Cardiac septum (tissue), 1 donor: ENCODE measurements at places on chromosomes 16 and 17. TPM values are rescaled to one million over a fixed set of nuclear protein-coding genes. Genes with fewer than 3 reads are reported as not detected.

DNA sequence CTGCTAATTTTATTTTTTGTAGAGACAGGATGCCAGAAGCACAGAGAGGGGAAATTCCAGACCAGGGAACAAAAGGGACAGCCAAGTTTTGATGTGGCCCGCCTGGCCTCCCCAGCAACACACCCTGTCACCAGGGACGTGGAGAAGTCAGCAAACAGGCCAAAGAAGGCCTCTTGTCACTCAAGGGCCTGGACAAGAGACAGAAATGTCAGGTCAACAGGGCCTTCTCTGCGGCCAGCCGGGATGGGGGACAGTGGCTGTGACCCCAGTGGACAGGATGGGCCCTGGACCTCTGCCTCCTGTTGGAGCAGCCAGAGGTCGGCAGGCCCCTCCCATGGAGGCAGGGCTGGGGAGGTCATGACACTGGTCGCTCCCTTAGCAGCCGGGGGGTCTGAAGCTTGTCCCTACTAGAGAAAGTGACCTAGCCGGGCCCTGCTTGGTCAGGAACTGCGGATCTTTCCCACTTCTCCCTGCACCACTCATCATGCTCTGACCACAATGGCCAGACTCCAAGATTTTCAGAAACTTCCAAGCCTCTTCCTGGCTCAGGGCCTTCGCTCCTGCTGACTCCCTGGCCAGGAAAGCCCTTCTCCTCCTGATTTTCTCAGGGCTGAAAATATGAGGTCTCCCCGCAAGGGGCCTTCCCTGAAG lies 9.2 kb upstream of the TVP23A start:
- peak; percentile 86 for DNase-seq

DNA sequence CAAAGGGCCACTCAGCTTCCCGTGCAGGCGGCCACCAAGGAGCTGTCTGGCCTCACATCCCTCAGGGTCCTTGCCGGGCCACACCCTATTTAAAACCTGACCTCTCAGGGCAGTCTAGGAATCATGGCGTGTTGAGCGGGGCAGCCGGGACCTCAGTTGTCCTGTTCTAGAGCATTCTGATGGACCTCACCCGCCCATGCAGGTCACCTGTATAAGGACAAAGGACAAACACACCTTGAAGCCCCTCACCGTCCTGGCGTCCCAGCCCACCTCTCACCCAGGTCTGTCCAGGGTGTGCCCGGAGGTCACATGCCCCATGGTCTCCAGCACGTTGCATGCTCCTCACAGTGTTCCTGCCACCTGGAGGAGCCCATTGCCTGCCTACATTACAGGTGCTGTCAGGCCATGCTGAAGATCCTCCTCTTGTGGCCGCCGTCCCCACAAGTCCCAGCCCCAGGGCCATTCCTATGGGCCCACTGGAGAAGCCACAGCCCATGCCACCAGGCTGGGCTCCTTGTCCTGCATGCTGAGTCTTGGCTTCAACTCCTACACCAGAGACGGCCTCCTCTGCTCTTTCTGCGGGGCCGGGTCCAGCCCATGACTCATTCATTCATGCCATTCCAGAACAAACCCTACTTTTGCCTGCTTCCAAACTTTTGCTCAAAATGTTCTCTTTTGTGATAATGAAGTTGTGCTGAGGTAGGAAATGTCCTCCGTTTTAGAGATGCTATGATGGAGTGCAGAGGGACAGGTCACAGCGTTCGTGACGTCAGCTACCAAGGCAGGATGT lies 46.3 kb downstream of the PEMT start:
- DNase-seq = no peak

DNA sequence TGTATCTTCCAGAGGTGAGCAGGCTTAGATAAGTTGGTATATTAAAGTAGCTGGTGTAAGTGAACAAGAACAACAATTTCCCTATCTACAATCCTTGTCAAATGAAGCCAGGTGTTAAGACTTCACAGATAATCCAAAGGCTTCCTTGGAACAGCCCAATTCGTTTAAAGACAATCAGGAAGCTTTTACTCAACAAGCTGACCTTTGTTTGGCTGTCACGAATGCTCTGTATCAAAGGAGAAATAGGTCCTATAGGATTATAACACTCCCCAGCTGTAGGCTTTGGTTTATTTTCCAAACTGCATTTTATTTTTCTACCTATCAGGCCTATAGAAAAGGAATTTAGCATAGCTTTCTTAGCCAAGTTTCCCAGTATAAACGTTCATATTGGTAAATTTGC lies 766.5 kb upstream of the GOT2 start:
- DNase-seq = no peak

DNA sequence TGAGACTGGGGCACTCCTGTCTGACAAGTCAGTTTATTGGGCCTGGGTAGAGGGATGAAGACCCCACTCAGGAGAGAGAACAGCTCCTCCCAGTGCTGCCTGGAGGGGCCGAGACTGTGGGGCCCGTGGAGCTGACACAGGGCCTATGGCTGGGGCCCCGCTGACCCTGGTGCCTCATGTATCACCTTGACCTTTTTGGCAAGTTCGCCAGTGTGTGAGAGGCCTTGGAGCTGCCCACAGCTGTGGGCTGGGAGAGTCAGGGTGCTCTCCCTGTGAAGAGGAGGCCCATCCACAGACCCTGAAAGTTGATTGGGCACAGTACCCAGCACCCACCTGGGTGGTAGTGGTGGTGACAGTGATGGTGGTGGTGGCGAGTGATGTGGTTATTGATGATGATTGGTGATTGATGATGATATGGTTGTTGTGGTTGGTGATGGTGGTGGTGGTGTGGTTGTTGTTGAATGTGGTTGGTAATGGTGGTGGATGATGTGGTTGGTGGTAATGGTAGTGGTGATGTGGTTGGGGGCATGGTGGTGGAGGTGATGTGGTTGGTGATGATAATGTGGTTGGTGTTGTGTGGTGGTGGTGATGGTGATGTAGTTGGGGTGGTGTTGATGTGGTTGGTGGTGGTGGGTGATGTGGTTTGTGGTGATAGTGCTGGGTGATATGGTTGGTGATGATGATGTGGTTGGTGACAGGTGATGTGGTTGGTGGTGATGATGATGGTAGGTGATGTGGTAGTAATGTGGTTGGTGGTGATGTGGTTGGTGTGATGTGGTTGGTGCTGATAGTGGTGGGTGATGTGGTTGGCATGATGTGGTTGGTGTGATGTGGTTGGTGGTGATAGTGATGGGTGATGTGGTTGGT lies 29.1 kb downstream of the BAHCC1 start:
- no peak for DNase-seq

GRCh38 chr17:36856222-36856621 lies 81.1 kb upstream of the LHX1 start:
- no peak for DNase-seq

DNA sequence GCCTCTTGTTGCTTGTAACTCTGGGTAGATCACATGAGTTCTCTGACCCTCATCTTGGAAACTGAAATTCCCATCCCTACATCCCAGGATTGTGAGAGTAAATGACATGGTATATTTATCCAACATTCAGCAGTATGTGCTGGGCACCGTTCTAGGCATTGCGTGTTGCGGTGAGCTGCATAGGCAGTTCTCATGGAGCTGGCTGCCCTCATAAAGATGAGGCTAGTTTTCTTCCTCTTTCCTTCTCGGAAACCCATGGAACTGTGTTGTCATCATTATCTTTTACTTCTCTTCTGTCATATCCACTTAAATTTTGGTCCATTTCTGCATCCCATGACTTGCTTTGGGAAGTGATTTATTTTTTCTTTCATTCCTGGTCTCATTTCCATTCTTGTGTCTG lies 17.2 kb downstream of the CMIP start:
- no peak for DNase-seq

GRCh38 chr17:28956861-28957260 lies 5.5 kb upstream of the PHF12 start:
- no peak for DNase-seq

- no peak for DNase-seq
These were observed 20.1 kb downstream of the UNC119 start for GRCh38 chr17:28532050-28532960.

DNA sequence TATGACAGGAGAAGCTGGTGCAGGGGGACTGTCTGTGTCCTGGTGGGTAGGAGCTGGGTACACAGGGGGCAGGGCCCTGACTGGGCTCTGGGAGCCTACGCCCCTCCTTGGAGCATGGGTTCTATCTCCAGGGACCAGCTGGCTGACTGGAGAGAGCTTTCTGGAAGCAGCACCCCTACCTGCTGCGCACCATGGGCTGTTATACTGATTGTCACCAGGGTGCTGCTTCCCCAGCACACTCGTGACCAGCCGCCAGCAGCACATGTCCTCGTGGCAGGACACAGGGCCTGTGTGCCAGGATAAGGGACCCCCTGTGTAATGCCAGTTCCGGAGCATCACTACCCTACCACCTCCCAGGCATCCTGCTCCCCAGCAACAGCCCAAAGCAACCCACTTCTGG lies 106.0 kb downstream of the AMFR start:
- no peak for DNase-seq

- no peak for DNase-seq
These were observed 8.8 kb downstream of the NOB1 start for GRCh38 chr16:69745959-69746358.

DNA sequence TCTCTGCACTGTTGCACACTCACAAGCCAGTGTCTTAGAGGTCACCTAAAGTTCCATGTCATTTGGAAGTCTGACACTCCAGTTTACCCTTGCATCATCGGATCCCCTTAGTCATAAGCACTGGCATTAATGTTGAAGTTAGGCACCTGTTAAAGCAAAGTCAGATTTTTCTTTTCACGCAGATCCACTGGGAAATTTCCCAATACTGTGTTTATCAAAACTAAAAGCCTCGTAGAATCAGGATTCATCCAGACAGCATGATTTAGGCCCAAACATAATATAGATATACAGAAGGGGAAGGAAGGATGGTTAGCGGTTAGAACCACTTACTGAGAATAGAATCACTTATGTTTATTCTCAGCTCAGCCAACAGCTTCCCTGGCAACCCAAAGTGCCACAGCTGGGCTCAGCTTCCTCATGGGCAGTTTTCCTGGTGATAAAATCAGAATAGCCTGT lies 30.1 kb upstream of the HAPSTR1 start:
- no peak for DNase-seq

GRCh38 chr16:14051103-14051729 lies 19.9 kb upstream of the MRTFB start:
- DNase-seq = no peak

- no peak for DNase-seq
These were observed 182.5 kb downstream of the ZNF18 start for GRCh38 chr17:11814655-11815262.

DNA sequence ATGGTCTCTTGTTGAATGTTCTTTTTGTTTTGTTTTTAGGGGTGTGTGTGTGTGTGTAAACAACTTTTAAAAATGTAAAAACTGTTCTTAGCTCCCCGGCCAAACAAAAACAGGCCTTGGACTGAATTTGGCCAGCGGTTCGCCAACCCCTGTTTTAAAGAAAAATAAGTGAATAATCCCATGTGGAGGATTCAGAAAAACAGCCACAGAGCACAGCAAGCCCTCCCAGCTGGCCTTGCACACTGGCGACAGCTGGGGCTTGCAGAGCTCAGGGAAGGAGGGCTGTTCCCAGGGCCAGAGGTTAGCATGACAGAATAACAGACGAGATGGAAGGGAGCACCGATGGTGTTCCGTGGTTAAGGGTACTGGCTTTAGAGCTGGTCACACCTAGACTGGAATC lies 39.0 kb downstream of the EMP2 start:
- DNase-seq = no peak

DNA sequence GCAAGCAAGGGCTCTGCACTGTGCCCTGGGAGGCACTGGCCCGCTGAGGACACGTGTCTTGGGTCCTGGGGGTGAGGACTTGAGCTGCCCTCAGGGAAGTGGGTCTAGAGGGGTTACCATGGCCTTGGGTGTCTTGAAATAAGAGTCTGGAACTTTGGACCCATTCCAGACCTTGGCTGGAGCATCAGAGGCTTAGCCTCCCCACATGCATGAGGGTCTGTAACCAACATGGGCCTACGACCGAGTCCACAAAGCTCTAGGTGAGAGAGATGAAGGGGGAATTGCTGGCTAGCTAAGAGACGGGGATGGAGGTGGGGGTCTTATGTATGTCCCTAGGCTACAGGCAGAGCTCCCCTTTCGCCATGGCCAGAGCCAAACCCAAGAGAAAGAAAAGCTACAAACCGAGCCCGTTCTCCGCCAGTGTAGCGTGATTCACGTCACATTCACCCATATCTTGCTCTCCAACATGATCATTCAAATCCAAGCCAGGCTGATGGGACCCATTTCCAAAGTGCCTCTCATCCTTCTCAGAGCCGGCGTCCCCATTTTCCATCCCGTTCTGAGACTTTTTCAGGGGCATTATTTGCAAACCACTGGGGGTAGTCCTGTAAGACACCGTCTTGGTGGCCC lies 120.1 kb downstream of the CDYL2 start:
- no peak for DNase-seq

GRCh38 chr16:66287926-66288325 lies 78.6 kb upstream of the CDH5 start:
- DNase-seq = no peak

DNA sequence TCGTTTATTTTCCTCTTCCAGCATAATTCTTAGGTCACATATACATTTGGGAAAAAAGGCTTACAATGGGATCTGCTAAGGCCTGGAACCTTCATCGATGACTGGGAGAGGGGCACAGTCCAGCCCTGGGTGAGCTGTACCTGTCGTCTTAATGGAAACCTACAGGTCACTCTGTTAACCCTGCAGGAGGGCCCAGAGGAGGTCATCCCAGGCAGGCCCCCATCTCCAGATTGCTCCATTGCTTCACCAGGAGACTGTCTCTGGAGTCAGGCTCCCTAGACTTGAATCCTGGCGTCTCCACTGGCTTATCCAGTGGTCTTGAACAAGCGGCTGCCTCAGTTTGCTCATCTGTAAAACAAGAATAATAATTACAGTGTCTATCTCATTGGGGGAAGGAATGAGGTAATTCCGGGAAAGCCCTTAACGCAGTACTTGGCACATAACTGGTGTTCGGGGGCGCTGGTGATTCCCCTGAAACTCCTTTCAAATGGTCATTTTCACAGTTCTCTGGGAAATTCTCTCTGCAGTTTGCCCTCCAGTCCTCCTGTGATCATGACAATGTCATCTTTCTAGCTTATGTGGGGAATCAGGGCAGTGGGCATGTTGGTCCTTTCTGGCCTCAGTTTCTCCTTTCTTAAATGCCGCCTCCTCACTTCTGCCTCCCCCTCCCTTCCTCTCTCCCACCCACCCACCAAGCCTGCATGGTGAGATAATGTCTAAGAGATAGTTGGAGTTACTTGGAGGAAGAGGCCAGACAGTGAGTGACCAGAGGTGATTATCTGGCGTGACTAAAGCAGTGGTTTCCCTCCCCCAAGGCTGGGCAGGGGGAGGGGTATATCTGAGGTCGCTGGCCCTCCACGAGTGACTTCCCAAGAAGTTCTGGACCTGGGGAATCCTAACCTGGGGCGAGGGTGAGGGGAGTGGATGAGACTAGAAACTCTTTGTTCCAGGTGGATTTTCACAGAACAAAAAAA lies 31.3 kb upstream of the TAC4 start:
- no peak for DNase-seq

Gene KIF19
- total RNA-seq = 0.08 TPM

Gene MAPK7
- total RNA-seq = 17.5 TPM

Gene KRTAP1-1
- not detected for total RNA-seq

Gene KLHL10
- total RNA-seq = not detected

Gene DRC3
- total RNA-seq = 1.9 TPM

Gene FAM171A2
- total RNA-seq = 0.62 TPM

Gene GPRC5C
- total RNA-seq = 31.7 TPM
